ENCODE measurements at places on chromosomes 4 and X.

GRCh38 chrX:13903405-13903804 lies 86.5 kb upstream of the GPM6B start:
- DNase-seq: no peak

DNA sequence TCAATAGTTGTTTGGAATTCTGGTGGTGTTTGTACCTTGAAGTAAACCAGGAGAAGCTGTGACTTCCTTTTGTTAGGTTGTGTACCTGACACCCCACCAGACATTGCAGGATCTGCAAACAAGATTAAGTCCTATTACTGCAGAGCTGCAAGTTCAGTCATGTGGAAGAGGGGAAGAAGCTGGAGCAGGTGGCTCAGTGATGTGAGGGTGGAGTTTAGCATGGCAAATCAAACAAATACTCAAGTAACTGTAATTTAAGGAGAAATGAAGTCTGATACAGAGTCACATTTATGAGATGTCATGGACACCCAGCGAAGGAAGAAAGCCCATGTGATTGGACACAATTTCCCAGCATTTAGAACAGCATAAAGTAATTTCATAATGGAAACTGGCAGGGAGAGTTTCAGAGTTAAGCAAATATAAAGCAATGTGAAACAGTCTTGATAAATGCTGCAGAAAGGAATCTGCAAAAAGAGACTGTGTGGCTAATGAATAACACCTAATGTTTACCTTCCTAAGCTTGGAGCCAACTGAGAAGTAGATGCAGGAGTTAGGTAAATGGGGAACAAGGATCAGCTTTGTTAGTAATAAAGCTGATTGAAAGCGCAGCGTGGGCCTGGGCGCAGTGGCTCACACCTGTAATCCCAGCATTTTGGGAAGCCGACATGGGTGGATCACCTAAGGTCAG lies 249.1 kb downstream of the GBA3 start:
- DNase-seq: no peak

- no peak for DNase-seq
Measured at GRCh38 chr4:61128682-61129081, 71.4 kb upstream of the ADGRL3 start.

GRCh38 chr4:180794333-180794732 lies 1448.9 kb upstream of the TENM3 start:
- no peak for DNase-seq

DNA sequence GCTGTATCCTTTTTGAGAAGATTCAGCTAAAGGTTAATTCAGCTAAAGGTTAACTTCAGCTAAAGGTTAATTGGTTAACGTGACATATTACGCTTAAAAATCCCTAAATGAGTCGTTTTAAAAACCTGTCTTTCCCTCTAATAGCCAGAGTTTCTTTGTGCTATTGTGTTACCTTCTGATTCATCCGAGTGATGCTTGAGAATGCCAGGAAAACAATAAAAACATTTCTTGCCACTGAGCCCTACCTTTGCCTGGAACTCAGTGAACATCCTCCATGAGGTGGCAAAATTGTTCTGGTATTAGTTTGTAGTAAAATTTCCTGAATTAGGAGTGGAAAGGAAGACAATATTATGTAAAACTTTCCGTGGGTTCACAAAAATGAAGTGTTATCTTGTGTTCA lies 13.7 kb upstream of the TMPRSS11E start:
- no peak for DNase-seq

DNA sequence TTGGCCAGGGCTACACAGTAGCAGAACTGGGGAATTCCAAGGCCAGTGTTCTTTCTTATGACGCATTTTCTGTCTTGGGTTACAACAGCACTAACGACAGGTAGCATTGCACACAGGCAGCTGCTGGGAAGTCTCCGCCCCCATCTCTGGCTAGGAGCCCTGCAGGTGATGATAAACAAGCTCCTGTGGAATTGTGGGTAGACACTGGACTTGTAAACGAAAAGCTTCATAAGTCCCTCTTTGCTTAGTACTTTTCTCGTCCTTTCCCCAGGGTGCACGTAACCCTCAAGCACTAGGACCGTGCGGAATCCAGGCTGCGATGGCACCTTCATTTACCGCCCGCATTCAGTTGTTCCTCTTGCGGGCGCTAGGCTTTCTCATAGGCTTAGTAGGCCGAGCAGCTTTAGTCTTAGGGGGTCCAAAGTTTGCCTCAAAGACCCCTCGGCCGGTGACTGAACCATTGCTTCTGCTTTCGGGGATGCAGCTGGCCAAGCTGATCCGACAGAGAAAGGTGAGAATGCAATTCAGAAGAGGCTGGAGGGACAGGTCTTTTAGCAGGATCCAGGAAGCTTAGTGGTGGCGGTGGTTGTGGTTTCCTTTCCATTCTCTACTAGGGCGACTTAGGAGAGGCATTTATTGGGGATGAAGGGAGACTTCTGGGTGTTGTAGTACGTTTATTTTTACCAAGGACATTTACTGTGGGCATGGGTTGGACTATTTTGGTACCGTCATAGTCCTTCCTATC lies at the start of gene FAAH2:
FAAH2 (plus strand) TSS at position 200 of the 745 bp plus-strand sequence; CDS start at position 320, 120 bp downstream.
- DNase-seq: peak; percentile 40

GRCh38 chrX:9582956-9583355 lies 118.1 kb downstream of the TBL1X start:
- no peak for DNase-seq

DNA sequence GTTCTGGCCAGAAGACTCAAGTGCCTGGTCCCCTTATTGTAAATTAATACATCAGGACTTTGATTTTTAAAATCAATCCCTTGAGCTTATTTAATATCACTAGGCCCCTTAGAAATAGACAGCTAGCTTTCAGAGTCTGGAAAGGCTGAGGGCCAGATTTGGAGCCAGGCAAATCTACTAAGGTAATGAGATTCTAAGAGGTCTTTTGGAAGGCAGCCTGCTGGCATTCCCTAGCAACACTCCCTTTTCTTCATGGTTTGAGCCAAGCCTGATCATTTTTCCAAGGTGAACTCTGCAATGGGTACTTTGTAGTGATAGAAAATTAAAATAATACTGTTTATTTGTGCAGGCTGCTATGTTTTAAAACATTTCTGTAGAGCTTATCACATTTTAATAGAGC lies 378.5 kb downstream of the FAT4 start:
- DNase-seq: no peak
